ENCODE measurements at places on chromosomes 13 and 19.

GRCh38 chr19:5673752-5674151 lies 6.6 kb downstream of the MICOS13 start:
- DNase-seq: no peak

DNA sequence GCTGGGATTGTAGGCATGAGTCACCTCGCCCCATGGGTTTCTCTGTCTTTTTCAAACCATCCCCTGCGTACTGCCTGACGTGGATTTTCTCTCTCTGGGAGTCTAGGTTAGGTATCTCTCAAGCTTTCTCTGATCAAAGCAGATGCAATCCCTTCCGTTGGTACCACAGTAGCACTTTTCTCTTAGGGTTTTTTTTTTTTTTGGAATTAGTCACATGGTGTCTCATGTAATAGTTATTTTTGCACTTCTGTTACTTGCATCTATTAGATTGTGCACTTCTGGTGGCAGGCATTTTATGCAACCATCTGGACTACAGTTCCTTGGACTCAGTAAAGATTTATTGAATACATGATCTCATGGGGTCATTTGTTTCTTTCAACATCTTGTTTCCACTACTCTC lies 72.1 kb downstream of the GPC6 start:
- no peak for DNase-seq

- DNase-seq: no peak
Measured at GRCh38 chr19:41297628-41298347, 12.2 kb upstream of the CCDC97 start.

DNA sequence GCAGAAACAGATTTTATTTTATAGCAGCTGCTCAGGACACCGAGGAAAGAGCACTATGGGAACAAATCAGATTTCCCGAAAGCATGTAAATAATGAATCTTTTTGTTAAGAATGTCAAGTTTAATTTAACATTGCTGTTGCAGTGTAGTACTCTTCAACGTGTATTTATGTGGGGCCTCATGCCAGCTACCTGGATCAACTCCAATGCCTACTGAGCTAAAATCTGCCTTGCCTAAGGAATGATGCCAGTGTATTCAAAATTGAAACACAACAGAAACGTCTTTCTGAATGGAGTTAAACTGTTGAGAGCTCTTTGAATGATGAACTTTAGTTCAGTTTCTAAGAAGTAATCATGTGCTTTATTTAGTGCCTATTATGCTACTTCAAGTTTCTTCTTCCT lies 1379.8 kb upstream of the ATXN8OS start:
- DNase-seq: no peak

DNA sequence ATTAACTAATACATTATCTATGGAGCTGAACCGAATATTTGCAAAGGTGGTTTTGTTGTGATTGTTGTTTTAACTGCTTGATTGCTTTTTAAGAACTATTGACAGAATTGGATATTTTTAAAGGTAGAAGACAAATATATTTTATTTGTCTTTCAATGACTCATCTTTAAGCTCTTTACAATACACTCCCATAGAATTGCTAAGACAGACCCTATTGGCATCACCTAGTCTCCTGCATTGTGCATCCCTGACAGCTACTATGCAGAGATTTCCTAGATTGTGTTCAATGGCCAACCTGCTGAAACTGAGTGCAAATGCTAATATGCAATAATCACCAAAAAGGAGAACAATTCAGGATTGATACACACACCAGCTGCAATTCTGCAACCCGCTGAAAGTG lies 19.7 kb upstream of the SCEL start:
- no peak for DNase-seq

- no peak for DNase-seq
Measured at GRCh38 chr19:14318873-14319272, 62.4 kb upstream of the ADGRE5 start.

DNA sequence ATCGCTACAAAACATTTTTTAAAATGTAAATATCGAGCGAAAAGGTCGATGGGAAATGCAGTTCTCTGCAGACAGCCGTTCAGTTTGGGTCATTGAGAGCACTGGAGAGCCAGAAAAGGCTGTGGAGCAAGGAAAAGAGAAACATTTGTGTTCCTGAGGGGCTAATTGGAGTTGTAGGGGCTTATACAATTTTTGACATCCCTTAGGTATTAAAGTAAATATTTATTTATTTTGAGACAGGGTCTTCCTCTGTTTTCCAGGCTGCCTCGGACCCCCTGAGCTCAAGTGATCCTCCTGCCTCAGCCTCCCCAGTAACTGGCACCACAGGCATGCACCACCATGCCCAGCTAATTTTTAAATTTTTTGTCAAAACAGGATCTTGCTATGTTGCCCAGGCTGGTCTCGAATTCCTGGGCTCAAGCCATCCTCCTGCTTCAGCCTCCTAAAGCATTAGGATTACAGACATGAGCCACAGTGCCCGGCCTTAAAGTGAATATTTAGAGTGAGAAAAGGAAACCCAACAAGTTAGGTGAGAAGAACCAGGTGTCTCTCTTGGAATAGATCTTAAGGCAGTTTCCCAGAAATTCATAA lies 825 bp upstream of the YIF1B start:
- DNase-seq: no peak

DNA sequence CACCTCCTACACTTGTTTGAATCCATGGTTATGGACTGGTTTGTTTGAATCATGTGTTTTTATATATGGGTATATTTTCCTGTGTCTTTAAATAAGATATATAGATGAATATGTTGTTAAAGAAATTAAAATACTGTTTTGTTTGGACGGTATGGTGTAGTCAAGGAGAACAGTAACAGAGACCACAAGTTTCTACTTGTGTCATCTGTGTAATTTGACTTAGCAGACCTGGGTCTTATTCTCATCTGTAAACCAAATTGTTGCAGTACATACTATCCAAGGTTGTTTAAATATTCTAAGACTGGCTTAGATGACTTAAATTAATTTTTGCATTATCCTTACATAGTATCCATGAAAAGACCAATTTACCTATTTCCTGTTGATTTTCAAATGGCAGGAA lies 361.1 kb upstream of the SLITRK1 start:
- DNase-seq: no peak

- no peak for DNase-seq
Measured at GRCh38 chr13:42836930-42837690, 55.7 kb downstream of the FAM216B start.

- no peak for DNase-seq
Measured at GRCh38 chr13:88196106-88196505, 524.9 kb downstream of the SLITRK5 start.

GRCh38 chr19:52981329-52981728 lies 18.6 kb upstream of the ZNF816 start:
- no peak for DNase-seq

DNA sequence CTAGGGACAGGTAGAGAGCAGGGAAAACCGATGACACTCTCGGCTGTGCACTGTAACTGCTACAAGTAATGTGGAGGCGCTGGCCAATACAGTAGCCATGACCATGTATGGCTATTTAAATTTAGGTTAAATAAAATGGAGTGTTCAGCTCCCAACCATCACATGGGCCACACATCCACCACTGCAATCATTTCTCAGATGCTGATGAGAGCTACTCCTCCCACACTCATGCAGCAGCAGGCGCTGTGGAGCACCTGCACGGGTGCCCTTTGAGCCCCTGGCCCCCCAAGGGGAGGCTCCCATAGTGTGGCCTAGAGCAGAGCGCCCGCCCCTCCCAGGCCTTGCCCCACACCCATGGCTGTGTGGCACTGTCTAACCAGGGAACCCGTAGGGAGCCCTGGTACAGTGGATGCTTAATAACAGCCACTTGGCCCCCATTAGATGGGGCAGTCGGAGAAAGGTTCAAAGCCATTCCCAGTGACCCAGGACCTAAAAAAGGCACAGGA lies 6.0 kb downstream of the ACP4 start:
- DNase-seq: no peak

DNA sequence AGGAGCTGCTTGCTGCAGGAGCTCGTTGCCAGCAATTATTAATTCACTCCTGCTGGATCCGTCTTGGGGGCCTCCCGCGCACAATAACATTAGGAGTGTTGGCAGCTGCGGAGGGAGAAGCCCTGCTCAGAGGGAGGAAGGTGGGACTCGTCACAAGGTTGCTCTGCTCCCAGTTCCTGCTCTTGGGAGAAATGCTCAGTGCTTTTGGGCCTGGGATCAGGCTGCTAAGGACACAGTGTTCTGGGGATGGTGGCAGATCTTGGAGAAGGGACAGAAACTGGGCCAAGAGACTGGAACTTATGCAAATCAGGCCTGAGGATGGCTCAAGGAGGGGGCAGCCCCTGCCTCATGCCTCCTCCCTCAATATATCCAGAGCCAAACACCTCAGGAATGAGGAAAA lies 78.9 kb upstream of the OLFM4 start:
- no peak for DNase-seq

- no peak for DNase-seq
Measured at GRCh38 chr13:48505012-48505411, 27.9 kb downstream of the RCBTB2 start.

DNA sequence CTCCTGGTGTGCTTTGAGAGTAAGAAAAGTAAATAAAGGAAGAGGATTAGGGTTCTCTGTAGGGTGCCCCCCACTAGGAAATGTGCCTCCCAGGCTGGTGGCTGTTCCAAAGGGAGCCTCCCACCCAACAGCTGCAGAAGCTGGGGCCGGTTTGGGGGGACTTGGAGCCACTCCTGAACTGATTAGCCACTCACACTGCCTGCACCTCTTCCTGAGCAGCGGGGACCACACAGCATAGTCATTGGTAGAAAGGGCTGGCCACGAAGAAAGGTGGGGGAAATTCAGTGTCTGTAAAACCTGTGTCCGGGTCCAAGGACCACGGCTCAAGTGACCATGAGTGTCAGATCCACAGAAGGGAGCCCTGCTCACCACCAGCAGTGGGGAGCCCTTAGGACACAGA lies 55.6 kb downstream of the SPACA7 start:
- no peak for DNase-seq

GRCh38 chr13:27526516-27526915 lies 76.2 kb upstream of the MTIF3 start:
- no peak for DNase-seq

DNA sequence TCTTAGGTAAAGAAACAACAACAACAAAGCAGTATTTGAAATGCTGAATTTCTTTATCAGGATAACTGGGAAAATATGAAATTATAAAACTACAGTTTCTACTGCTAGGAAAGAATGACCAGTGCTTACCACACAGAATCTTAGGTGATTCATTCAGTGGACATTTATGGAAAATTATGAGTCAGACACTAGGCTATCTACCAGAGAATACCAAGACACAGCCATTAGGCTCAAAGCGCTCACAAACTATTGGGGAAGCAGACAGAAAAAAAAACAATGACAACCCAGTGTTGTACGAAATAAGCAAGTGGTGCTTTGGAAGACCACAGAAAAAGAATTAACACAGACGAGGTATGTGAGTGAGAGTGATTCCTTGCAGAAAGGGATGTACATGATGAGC lies 1019.5 kb downstream of the PCDH9 start:
- DNase-seq: no peak

- DNase-seq: no peak
Measured at GRCh38 chr13:21059641-21060337, 1.6 kb downstream of the LATS2 start.

DNA sequence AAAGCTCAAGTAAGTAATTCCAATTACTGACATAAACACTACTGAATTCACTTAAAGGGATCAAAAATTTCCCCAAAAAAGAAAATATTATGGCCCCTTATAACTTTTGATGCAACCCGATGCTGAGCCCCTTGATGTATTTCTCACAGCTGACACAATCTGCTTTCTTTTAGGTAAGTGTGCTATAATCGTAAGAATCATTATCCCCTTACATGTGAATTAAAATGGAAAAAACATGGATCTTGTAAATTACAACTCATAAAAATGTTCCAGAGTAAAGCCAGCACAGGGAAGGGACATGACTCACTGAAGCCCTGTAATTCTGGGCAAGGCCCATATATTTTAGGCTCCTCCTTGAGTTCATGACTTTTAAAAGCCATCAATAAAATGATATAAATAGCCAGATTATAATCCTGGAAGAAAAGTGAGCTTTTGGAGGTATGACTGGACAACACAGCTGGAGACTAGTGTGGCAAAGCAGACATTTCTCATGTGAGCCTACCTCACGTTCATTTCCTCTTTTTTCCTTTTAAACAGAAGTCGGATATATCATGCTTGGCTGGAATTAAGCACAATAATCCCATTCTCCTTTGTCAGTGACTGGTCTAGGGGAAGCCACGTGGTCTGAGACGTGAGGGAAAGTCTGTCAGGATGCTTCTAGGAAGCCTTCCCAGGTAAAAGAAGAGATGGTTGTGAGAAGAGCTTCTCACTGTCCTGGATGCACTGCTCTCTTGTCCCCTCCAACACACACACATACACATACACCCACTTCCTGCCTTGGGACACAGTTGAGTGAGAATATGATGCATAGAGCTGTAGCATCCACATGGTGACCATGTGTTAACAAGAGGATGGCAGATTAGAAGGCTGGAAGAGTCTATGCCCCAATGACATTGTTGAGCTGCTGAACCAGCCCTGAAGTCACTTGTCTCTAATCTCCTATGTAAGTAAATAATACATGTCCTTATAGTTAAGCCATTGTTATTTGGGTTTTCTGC lies 165.4 kb downstream of the RGCC start:
- no peak for DNase-seq

DNA sequence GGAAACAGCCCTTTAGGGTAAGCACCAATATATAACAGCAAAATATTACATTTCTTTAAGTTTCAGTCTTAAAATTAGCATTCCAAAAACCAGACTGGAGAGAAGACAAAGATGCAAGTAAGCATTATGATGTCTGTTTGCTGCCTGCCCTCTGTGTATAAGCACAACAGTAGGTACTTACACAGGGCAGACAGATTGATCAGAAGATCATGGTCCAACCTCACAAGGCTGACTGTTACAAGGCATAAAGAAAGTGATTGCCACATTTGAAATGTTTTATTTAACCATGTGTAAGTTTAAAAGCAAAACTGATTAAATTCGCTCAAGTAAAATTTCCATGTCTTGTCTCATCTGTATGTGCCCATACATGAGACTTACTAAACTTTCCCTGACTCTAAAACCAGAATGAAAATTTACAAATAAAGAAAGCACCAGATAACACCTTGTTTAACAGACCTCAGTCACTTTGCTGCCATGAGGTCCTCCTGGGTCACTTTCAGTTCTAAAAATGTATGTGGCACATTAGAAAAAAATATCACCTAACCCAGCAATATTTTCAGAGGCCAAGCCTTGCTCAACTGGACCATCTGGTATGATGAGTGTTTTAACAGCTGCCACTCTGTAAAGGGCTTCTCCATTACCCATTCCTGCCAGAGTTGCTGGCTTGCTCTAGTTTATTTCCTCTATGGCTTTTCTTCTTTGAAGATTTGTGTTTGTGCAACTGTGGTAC lies 297.0 kb downstream of the RBM26 start:
- no peak for DNase-seq

GRCh38 chr19:48842789-48843162 lies 6.5 kb upstream of the HSD17B14 start:
- no peak for DNase-seq

- no peak for DNase-seq
Measured at GRCh38 chr19:37243206-37243632, 25.2 kb downstream of the ZNF383 start.

Data from activated CD4-positive, CD25-positive, alpha-beta regulatory T cell treated with anti-CD3 and anti-CD28 coated beads, Interleukin-2, amount 50 U/mL, for 72 hours (primary cell).